ENCODE measurements at places on chromosomes 6 and 20.
A peak's percentile ranks its signal among the peaks of the same experiment; 100 is the strongest.

DNA sequence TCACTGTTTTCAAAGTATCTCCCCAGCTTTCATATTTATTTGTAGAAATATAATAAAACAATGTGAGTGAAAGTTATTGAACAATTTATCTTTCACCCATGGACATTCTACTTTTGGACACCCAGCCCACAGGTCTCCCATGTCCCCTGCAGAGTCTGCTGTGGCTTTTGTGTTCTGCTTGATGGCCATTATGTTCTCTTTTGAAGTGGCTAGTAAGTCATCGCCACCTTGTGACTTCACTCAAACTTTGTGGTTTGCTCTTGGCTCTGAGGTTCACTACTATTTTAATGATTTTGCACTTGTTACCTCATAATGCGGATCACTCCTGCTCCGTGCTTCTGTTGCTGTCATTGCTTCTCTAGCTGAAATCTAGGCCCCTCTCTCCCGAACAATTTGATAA lies 10.2 kb upstream of the DEFB113 start:
- no peak for DNase-seq

DNA sequence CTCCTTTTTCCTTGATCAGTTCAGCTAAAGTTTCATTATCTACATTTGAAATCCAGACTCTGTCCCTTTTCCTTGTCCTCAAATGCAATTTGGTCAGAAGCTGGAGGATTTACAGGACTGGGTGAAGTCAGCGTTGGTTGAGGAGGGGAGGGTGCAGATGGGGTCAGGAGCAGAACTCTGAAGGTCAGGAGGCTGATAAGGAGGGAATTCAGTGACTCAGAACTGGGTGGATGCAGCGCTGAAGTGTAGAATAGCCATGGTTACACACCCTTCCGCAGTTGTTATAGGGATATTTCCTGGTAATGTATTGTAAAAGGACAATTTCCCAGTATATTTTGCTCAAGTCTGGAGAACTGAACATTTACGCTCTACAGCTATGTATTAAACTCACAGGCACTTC lies 133.1 kb upstream of the FOXA2 start:
- DNase-seq: no peak

DNA sequence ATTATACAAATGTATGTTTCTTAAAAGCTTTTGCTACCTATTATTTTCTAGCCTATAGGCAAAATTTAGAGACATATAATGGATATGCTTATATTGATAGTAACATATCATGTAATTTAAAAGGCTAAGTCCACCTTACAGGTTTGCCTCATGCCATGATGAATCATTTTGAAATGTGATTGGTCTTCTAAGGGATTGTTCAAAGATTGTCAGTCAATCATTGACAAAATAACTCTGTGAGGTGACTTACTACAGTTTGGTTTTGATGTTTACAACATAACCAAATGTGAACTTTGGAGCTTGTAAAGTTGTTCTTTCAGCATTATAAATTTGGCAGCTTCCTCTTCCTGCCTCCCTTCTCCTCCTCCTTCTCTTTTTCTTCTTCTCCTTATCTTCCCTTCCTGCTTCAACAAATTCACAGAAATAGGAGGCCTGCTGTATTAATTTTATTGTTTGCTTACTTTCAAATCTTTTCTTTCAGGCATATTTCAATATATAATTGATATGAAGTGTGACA lies 39.7 kb upstream of the ZFP64 start:
- no peak for DNase-seq

- no peak for DNase-seq
Observed at GRCh38 chr6:138774370-138774769, 801 bp downstream of the CCDC28A start.

DNA sequence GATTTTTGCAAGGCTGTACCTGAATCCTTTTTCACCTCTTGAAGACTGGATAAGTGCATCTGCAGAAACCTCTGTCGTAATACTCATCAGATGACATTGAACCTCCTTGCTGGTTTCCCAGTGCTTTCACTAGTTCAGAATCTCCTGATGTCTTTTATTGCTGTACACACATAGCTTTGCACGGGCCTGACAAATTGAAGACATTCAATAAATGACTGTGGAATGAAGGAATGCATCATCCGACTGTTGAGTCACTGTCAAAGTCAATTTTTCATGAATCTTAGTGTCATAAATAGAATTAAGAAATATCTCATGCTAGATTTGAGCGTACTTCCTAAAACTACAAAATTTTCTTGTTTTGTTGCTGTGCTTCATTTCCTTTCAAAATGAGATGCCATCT lies 598.2 kb upstream of the MAP3K7 start:
- DNase-seq: no peak

GRCh38 chr6:43770372-43771209 lies 580 bp downstream of the VEGFA start:
- peak; percentile 20 for DNase-seq

DNA sequence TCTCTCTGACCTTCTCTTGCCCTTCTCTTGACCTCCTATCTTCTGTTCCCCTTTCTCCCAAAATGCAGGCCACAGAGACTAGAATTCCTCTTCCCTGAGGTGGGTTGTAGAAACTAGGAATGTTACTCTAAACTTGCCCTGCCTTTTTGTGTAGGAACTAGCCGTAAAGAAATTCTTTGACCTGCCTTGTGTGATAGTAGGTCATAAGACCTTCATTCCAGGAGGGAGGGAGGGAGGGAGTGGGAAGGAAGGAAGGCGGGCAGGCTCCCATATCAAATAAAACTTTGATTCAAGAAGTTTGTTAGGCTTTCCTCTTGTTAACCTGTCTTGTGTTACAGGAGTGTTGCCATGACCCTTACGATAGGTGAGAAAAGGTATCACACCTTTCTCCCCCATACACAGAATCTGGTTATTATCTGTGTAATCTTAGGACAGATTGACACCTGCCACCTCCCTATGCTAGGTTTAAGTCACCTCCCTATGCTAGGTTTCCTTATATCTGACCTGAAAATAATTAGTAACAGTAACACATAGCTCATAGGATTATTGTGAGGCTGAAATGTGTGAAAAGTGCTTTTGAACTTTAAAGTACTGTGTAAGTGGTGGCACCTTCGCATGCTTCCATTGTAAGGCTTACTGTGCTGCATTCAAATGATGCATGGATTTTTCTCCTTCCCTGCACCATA lies 32.6 kb upstream of the FUCA2 start:
- DNase-seq: no peak

GRCh38 chr20:475463-476357 lies 13.4 kb upstream of the TBC1D20 start:
- DNase-seq: no peak

DNA sequence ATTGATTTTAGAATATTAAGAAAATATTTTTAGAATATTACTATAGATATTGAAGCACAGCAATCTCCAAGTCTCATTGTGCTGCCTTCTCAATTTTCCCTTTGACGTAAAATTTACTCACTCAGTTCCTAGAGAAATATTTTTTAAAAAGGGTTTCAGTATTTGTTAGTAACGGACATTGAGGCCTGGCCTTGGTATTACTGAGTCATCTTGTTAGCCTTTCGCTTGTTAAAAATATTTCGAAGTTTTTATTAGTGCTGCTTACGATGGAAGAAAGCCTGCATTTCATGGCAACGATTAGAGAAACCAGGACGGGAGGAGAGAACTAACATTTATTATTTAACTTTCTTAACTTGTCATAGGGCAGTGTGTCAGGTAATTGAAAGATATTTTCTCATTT lies 82.2 kb downstream of the TIAM2 start:
- no peak for DNase-seq

GRCh38 chr6:66897576-66897975 lies 1190.5 kb upstream of the EYS start:
- DNase-seq: no peak

- DNase-seq: no peak
Observed at GRCh38 chr6:18024876-18025275, 37.4 kb upstream of the KIF13A start.

DNA sequence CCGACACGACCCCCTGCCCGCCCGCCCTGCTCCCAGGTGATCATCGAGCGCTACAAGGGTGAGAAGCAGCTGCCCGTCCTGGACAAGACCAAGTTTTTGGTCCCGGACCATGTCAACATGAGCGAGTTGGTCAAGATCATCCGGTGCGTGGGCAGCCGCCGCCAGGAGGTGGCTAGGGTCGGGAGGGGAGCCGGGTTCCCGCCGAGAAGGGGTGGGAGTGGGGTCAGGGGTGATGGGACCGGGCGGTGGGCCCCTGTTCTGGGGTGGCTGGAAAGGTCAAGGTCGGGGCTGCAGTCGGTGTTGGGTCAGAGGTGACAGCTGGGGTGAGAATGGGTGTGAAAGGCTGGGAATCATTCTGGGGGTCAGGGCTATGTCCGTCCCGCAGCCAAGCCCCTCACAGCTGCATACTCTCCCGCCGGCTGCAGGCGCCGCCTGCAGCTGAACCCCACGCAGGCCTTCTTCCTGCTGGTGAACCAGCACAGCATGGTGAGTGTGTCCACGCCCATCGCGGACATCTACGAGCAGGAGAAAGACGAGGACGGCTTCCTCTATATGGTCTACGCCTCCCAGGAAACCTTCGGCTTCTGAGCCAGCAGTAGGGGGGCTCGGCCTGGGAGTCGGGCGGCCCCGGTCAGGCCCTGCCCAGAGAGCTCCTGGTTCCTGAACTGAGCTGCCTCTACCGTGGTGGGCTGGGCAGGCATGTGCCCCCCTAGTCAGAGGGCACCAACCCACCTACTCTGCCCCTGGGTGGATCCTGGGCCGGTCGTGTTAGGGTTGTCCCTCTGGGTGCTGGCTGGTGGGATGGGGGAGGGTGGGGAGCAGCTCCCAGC lies 1.0 kb downstream of the MAP1LC3A start:
- DNase-seq: no peak

GRCh38 chr6:130873746-130874145 lies 46.5 kb downstream of the SMLR1 start:
- no peak for DNase-seq

GRCh38 chr20:20020908-20021307 lies 3.7 kb downstream of the NAA20 start:
- DNase-seq: no peak

GRCh38 chr6:114068116-114068515 lies 97.2 kb upstream of the HDAC2 start:
- DNase-seq: no peak
